ENCODE measurements at places on chromosomes 11 and 22. TPM values are rescaled to one million over a fixed set of nuclear protein-coding genes. Genes with fewer than 3 reads are reported as not detected.

- DNase-seq = no peak
These were observed 37.7 kb downstream of the NTM start for GRCh38 chr11:131408025-131408640.

DNA sequence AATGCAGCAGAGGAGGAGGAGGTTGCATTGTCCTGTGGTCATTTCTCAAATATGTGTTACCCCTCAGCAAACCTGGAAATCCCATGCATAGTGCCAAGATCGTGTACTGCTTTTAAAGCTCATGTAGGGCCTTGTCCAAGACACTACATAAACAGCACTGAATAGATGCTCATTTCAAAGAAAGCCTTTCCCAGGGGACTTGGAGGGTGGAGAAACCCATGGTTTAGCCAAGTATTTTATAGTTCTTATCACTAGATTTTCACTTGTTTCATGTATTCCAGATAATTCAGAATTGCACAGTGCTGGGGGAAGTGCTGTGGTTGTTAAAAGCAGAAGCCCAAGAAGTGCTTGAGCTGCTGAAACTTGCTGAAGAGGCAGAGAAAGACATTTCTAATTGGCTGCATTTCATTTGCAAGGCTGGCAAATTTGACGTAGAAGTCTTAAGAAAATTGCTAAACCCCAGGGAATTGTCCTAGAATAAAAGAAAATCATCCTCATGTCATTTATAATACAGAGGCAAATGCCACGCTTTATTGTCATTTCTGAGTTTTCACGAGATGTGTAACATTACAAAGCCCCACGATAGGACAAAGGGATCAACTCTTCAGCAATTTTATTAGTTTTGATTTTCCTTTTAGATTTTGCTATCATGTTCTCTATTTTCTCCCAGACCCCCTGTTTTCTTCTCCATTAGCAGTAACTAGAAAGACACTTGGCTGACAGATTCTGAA, 20.1 kb downstream of the CSRP3 start:
- DNase-seq = no peak

- DNase-seq = no peak
These were observed 100.7 kb downstream of the CELSR1 start for GRCh38 chr22:46436595-46437175.

- DNase-seq = no peak
These were observed 60.4 kb downstream of the LARGE2 start for GRCh38 chr11:45982656-45983470.

DNA sequence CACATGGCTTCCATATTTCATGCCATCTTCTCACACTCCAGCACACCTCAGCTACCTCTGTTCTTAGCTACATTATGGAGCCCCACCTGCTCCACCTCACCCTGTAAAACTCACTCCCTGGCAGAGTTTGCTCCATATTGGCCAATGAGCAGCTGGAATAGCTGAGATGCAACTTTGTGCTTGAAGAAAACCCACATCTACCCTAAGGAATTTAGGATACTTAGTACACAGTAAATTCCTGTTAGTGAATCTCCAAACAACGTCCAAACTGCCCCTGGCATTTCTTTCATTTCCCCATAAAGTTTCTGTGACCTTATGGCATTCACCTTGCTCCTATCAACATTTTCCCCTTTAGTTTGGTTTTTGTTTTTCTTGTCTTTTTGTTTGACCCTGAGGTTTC, 2.2 kb upstream of the VWCE start:
- no peak for DNase-seq

Gene C11orf65
- not detected for total RNA-seq

All from omental fat pad (tissue), 4 donors.